Left hindlimb (tissue), 1 donor: ENCODE measurements at places on chromosomes 1 and 21.

DNA sequence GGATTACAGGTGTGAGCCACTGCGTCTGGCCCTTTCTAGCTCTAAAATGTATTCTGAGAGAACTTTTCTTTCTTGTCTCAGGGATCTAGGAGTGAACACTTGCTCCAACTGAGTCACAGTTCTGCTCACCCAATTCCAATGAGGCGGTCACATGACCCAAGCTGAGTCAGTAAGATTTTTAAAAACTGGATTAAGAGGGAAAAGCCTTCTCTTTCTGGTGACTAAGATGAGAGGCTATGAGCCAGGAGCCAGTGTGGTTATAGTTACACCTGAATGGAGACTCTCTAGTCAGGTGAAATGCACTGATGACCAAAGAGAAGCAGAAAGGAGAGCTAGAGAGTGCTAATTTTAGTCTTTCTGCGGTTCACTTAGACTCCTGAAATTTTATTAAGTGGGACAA, 9.5 kb upstream of the DEPDC1 start:
- no peak for DNase-seq

GRCh38 chr1:54750596-54750995, 13.7 kb downstream of the PARS2 start:
- DNase-seq: peak; percentile 0

GRCh38 chr1:22976461-22977243, 4.0 kb upstream of the LACTBL1 start:
- DNase-seq: peak; percentile 64

- no peak for DNase-seq
Observed at GRCh38 chr1:29243023-29243870, 6.9 kb downstream of the PTPRU start.

DNA sequence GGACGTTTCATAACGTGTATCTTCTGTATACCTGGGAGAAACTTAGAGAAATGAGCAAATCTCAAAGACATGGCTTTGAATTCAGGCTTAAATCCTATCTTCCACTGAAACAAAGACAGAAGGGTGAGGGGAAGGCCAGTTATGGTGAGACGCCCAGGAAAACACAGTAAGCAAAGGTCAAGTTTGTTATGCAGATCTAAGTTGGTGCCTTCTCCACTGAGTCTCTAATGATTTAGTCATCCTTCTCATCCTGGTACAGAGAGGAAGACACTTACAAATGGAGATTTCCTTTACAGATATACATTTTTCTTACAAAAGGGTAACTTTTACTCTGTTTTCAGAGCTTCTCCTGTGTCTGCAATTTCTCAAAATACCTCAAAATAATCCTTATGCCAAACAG, 64.4 kb downstream of the MAP3K7CL start:
- DNase-seq: no peak

DNA sequence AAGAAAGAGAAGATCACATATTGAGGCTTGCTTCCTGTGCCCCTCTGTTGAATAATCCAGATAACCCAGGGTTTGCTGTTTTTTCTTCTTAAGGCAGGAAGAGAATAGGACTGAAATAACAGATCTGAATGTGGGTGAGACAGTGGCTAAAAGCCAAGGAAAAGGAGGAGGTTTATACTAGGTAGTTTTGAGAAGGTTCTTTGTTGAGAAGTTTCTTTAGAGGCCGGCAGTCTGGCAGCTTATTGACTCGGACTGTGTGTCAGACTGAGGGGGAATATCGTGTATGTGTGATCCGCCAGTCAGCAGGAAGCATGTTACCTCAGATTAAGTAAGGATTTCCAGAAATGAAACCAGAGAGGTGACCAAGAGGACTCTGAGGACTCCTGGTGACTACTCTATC, 119.8 kb downstream of the PLA2G4A start:
- DNase-seq: no peak

DNA sequence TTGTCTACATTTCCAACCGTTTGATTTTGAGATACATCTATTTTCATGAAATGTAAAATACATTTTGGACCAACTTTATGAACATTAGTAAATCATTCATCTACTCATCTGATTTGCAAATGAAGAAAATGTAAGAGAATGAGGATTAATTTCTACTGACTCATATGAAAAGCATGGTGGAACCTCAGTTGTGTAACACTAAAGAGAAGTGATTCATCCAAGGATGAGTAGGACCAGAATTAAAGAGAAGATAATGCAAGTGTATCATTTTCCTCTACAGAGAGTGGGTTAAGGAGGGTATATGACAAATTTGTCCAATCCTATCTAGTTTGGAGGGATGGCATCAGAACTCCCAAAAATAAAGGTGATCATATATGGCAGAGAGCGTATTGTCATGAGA, 1967.6 kb downstream of the MRPL39 start:
- DNase-seq: no peak

DNA sequence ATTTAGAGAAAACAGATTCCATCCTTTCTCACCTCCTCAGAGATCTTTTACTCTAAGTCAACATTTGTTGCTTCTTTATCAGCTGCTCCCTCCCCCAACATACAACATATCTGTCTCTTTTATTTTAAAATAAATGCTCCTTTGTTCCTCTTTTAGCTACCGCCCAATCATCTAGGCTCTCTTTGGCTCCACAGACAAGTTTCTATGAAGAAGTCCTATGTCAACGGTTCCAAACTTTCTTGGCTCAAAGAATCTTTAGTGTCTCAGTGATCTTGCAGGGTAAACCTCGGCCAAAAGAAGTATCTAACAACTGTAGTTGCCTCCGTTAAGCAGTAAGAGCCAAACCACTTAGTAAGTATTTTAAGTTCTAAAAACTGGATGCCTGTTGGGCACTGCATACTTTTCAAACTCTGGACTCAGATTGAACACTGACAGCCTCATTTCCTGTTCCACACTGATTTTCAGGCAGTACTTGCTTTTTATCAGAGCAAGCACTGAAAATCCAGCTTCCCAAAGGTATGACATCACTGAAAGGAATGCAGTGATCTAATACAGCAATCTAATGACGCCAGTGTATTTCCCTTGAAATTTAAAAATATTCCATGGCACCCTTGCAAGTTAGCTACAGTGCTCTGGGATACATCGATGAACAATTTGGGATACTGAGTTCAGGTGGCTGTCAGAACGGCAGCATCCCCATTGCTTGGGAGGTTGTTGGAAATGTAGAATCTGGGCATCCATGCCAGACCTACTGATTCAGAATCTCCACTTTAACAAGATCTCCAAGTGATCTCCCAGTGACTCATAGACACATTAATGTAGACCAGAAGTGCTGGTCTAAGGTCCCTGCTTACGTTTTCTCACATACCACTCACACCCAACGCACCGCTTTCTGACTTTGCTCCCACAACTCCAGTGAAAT, 26.8 kb downstream of the EGLN1 start:
- DNase-seq: no peak

DNA sequence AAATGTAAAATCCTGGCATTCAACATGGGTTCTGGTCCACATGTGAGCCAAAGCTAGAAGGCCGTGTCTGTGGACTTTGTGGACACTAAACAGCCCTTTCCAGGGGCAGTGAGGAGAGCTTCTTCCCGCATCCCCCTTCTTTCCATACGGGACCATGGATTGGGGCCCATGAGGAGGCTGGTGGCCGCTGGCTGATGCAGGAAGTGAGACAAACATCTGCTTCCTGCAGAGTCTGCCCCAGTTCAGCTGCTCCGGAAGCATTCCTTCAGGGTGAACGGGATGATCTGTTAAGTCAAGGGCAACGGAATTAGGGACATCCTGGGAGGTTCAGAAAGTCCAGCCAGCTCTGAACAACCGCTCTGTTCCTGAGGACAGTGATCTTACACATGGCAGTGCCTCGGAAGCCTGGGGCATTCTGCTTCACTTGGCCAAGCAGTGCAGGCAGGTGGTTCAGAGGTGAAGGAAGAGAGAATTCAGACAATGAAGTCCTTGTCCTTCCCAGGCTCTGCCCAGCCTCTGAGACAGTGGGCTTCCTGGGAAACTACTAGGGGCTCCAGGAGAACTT, 1.5 kb downstream of the CA6 start:
- peak; percentile 34 for DNase-seq

- DNase-seq: no peak
Observed at GRCh38 chr1:199220031-199220430, 581.2 kb downstream of the PTPRC start.

DNA sequence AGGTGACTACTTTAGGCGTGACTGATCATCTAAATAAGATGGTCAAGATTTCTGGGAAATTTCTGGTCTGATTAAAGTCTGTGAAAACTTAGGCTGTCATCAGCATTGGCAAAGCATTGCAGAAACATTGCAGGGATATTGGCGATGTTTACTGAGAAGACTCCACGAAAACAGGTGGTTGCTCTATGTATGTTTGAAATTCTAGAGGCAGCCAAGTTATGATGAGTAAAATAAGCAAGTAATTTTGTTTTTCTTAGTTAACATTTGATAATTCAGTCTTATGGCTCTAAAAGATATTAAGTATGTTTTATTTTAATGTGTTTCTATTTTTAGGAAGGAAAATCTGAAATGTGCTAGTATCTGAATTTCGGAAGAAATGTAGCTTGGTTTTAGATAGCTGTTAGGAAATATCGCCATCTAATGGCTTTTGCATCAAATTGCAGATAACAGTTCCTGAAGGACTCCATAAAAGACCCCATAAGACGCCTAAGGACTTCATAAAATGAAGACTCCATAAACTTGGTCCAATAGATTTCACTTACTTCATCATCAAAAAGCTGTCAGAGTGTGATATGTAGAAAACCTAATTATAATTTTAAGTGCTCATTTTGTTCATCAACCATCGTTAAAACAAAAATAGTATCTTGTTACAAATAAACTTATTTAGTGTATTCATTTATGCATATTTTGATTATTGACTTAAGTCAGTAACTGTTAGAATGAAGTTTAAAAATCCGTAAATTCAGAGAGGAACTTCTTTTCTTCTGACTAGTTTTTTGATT, 344.6 kb downstream of the RYR2 start:
- DNase-seq: no peak

- no peak for DNase-seq
Observed at GRCh38 chr1:222223010-222223409, 324.9 kb downstream of the HHIPL2 start.
